Astrocyte of the spinal cord (primary cell): ENCODE measurements at places on chromosomes 4 and X.

DNA sequence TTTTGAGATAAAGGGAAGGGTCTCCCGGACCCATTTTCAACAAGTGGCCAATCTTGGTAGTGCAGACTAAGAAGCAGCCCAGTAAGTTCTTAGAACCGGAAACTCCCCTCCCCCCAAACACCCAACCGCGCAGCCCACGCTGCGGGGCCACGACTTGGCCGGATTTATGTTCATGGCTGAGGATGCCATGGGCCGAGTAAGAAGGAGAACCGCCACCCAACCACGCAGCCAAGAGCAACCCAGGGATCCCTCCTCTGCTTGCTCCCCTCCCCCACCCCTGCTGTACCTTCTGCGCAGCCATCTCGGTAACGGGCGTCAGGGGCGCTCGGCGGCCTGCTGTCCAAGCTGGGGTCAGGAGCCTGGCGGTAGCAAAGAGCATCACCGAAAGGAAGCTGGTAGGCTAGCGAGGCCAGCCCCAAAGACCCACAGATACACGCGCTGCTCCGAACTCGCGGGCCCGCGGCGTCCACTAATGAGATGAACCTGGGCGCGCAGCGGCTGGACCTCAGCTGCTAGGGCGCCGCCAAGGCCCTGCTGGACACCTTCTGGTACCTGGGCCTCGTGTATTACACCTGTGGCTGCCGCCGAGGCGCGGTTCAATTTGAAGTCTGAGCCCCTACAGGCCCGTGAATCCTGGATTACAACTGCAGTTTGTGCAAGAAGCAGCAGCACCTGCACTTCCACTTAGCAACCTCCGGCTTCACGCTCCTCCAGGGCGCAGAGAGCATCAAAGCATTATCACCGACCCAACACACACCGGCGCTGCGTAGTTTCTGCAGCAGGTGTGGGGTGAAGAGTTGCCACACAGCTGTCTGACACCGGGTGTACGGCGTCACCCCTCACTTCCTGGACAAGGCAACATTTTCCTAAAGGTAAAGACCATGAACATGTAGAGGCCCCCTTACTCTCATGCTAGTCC is 63.4 kb downstream of the NUDT10 start:
- DNase-seq, result no peak

DNA sequence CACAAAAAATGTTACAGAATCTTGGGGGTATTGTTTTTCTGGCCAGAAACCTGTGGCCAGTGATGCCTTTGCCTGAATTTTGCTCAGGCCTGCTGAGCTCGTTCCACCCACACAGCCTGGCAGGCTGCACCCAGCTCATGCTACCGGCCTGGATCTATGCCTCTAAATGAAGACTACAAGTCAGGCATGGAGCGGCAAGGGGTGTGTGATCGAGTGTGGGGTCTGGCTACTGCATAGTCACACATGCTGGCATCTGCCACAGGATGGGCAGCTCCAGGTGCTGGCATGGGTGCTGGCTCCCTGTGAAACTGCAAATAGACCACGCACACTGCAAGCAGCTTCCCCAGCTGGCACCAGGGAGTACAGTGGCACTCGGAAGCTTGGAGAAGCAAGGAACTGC is 323.1 kb upstream of the POU3F4 start:
- DNase-seq, result no peak

DNA sequence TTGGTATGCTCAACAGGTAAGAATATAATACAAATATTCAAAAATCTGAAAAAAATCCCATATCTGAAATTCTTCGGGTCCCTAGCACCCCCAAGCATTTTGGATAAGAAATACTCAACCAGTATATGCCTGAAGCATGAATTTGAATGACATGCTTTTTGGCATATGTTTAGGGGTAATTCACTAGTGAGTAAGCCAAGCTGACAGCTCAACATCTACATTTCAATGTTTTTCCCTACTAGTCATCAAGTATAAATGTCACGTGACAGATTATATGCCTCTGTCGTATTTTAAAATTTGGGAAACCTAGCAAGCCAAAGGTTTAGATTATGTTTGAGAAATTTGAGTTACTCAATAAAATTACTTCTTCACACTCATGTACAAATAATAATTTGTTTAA is 125.1 kb downstream of the FGF16 start:
- DNase-seq, result no peak

DNA sequence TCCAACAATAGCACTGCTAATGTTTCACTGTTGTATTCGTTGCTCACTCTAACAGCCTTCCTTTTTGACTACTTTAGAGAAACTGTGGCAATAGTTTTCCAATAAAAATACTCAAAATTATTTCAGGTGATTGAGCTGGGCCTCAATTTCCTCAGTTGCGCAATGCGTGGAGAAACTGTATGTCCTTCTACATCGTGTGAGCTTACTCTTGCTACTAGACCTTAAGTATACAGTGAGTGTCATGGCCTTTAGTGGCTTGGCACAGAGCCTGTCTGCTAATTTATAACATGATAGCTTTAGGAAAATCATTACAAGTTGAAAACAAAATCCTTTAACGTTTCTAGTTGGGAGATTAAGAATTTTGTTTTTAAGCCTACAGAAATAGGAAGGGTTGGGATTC is 114.5 kb downstream of the COL4A6 start:
- no peak for DNase-seq

DNA sequence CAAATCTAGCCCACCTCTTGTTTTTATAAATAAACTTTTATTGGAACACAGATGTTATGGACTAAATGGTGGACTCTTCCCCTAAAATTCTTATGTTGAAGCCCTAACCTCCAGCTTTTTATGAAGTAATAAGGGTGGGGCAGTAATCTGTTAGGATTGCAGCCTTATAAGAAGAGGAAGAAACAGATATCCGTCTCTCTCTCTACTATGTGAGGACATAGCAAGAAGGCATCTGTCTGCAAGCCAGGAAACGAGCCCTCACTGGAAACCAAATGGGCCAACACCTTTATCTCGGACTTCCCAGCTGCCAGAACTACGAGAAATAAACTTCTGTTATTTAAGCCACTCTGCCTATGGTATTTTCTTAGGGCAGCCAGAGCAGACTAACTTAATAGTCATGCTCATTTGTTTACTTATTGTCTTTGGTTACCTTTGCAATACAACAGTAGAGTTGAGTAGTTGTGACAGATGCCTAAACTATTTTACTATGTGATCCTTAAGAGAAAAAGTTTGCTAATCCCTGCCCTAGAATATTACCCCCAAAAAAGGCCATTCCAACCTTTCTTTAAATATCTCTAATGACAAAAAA is 67.4 kb downstream of the MANBA start:
- DNase-seq, result no peak

GRCh38 chrX:101691835-101692234 is 32.2 kb upstream of the ARMCX2 start:
- DNase-seq, result no peak

DNA sequence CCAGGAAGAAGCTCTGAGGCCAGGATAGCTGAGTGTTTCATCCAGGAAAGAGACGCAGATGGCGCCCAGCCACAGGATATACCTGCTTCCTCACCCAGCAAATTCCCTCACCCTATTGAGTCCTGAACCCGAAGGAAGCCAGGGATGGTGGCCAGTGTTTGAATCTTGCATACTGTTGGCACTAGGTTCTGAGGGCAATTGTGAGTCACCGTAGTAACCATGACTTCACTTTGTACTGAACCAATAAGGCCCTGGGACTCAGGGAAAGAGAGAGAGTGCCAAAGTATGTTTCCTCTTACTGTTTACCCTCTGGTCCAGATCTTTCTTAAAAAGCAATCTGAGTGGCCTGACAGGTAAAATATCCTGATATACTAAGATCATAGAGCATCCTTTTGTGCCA is 25.6 kb upstream of the SMIM10L2A start:
- DNase-seq, result peak; percentile 3

- no peak for DNase-seq
Measured at GRCh38 chr4:134490863-134491262, 289.3 kb upstream of the PABPC4L start.
